ENCODE measurements at places on chromosomes 2 and 18.

DNA sequence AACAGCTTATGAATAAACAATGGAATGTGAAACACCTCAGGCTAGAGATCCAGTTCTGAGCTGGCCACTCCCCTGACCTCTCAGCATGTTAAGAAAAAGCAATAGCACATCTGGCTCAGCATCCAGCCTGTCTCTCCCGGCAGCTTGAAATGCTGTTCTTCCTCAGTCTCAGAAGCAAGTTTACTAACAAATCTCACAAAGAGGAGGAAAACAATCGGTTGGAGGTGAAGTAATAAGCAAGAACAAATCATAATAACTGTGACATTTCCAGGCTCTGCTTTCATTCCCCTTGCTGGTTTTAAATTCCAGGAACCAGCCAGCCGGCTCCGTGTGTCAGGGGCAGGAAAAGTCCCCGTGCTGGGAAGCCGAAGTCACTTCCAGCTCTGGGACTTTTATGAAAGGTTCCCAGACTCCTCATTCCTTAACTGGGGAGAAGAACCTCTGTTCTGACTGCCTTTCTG, 133.9 kb upstream of the ARL4C start:
- DNase-seq, result no peak

DNA sequence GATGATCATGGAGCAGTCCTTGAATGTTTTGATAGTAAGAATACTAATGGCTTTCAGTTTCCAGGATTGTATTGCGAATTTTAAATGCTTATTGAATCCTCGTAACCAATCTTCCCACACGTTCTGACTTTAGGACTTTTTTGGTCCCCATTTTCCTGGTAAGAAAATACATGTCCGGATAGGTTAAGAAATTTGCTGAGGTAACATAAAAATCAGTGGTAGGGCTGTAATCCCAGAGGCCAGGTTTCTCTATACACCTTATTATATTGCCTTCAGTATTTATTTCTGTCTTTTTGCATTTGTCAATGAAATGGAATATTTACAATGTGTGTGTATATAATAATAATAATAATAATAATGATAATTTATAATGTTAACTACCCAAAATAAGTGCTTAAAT, 603.2 kb downstream of the TMEM182 start:
- DNase-seq, result no peak

DNA sequence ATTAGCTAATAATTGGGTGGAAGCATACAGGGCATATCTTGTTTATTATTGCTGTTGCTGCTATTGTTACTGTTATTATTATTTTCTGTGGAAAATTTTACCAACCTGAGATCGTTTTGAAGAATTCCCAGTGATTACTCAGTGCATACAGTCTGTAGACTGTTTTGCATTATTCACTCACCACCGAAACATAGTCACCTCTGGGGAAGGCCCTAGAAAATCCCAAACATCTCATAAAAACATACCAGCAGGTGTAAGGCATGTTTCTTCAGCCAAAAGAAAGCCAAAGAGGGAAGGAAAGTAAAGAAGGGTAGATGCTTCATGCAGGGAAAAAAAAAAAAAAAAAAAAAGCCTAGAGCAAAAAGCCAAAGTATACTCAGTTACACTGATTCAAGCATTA, 647.7 kb downstream of the BCL11A start:
- no peak for DNase-seq

GRCh38 chr2:36027616-36028015, 328.0 kb upstream of the CRIM1 start:
- no peak for DNase-seq

- DNase-seq, result no peak
These were observed 226.9 kb downstream of the VAPA start for GRCh38 chr18:10140461-10141282.

- peak; percentile 93 for DNase-seq
These were observed at the start of gene HJURP for GRCh38 chr2:233854241-233854981. TSS of gene HJURP (minus strand) at chr2:233854535. CDS start at chr2:233854500, 35 bp downstream.

- DNase-seq, result peak; percentile 71
These were observed 41.1 kb downstream of the NHEJ1 start for GRCh38 chr2:219119422-219120043.

DNA sequence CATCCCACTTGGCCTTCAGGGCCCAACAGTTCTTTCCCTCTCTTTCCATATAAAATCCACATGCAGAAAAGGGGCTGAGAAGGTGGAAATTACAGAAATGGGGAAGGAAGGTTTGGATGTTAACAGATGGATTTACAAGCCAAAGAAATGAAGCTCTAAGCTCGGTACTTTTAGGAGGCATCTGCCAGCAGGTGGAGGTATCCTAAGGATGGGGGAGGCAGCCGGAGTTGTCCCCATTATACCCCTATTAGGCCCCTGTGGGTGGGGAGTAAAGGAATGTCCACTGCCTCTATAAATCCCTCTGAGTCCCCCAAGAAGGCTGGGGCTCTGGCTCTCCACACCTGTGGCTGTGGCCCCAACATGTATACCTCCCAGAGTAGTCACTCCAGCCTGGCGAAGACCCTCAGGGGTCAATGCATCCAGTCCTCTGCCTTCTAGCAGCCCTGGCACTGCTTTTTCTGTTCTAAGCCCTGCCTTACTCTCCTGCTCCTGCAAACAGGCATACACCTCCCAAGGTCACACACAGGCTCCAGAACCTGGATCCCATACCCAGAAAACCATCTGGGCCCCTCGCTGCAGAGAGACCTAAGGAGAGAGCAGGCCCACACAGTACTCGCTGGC, 1.2 kb downstream of the FBXO41 start:
- DNase-seq, result no peak

DNA sequence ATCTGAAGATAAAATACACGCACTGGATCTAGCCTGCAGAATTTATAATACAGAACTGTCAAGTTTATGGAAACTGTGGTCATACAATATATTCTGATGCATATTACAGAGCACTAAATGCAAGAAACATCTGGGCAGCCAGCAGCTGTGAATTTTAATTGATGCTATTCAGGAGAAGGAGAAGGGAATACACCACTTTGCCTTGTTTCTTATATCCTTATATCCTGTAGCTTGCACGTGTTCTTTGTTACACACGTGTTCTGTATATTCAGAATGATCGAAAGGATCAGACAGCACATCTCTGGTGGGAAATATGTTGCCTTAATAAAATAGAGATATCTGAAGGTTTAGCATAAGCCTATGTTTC, 335.8 kb downstream of the AGPS start:
- DNase-seq, result no peak

- no peak for DNase-seq
These were observed 1579.3 kb downstream of the SUCLG1 start for GRCh38 chr2:82879803-82880202.

- no peak for DNase-seq
These were observed 443 bp downstream of the MC4R start for GRCh38 chr18:60372132-60372531.

- no peak for DNase-seq
These were observed 10.6 kb downstream of the CXCR4 start for GRCh38 chr2:136107051-136108033.

GRCh38 chr2:142586693-142587580, 290.5 kb upstream of the KYNU start:
- DNase-seq, result no peak

DNA sequence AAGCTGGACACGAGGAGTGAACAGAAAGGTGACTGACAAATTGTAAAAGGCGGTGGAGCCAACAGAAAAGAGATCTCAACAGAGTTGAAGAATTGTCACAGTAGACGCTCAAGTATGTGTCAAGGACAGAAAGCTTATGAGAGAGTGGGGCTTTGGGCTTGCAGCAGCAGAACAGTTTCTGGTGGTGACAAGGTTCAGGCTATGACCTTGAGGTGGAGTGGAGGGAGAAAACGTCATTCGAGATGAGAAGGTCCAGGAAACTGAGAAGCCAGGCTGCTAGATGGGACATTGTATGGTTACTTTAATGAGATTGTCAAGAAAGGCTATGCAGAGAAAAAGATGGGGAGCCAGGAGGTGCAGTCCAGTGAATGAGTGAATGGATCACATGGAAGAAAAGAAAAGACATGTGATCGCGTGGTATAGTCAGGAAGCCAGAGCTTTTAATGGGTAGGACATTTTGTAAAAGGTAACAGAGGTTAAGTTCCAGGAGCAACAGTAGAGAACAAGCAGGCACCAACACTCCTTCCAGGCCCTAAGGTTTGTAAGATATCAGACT, 91.1 kb upstream of the EPC2 start:
- DNase-seq, result no peak

GRCh38 chr2:120794716-120795115, 59.0 kb downstream of the GLI2 start:
- no peak for DNase-seq

DNA sequence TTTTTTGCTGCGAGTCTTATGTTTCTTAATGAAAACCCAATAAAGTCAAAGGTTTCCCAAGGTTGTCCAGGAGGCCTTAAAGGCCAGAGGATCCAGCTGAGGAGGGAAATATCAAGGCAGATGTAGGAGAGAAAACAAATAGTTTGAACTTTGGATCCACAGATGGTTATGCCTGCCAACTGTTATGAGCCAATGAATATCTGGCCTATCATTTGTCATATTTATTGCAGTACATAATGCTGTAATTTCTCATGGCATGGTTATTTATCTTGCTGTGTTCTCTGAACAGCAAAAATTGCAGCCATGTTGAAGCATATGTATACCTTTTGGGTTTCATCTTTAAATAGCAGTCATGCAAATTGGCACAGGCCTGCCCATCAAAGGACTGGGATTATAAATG, 38.2 kb upstream of the CAVIN2 start:
- no peak for DNase-seq

- DNase-seq, result no peak
These were observed 471.1 kb downstream of the CCDC85A start for GRCh38 chr2:56654936-56655335.

DNA sequence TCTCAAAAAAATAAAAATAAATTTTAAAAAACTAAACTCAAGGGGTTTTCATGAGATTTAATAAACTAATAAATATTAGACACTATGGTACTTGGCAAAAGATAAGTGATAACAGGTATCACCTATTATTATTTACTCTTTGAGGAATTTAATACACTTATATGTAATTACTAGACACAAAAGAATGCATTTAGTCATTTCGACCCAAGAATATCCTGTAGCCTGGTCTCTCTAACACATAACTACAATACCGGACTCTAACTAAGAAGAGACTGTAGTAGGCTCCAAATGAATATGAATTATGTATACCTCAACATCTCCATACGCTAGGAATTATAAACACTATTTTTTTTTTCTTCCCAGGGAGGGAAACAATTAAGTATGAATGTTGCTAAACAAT, 850.7 kb downstream of the CPS1 start:
- no peak for DNase-seq

DNA sequence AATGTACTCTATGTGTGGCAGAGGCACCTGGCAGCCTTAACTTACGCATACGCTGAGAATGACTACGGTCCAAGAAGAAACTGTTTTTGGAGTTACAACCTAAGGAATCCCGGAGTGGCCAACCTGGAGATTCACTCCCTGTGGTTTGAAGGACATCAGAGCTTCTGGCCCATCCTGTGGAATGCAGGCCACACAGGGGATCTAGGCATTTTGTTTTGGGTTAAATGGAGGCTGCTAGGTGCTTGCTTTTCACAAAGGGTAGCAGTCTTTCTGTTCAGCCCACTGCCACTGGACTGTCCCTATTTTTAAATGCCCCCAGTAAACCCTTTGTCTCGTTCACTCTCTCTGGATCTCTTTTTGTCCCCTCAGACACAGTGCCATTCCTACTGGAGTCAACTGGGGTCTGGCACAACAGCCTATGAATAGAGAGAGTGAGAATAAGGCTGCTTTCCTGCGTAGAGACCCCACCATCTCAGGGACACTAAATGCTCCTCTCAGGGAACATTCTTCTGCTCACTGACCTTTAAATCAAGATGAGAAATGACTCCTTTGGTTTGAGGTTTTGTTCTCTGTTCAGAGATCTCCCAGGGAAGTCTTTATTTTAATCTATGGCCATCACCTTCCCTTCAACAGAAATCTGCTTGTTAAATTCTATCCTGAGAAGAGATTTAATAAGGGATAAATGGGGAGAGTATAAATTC, 124.9 kb downstream of the B3GNT2 start:
- DNase-seq, result no peak

DNA sequence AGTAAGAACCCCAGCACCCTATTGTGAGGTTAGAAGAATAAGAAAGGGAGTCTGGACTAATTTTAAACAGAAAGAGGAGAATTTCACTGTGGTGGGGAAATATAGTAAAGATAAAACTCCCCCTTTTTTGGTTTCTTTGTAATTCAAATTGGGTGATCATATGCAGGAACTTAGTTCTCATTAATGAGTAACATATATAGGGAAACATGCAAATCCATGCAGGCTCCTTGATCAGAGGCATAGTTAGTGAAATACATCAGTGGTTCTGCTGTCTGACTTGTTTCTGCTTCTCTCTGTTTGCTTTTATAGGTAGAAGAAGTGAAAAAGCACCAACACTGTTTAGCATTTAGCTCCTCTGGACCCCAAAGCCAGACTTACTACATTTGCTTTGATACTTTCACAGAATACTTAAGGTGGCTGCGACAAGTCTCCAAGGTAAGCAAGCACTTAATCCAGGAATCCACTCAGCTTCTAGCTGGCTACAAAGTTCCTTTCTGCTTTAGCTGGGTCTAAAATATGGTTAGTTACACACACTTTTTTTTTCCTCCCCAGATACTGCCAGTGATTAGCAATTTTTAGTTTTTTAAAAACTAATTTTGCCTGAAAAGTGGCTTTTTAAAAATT, 123.2 kb downstream of the PHLPP1 start:
- no peak for DNase-seq

DNA sequence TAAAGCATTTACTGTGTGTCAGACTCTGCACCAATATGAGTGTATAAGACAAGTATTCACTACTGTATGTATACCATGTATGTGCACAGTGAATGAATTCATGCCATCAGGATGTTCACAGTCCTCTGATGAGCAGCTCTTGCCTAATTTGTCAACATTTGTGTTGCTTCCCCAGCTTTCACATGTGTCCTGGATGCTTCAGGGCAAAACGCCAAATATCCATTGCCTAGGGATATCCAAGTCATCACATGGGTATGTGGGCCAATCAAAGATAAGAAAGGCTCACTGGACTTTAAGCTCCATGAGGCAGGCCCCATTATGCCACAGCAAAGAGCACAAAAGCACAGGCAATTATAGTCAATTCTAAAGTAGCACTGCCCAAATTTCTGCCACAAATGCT, 134.2 kb upstream of the CHAC2 start:
- DNase-seq, result no peak

- DNase-seq, result no peak
These were observed 5.1 kb upstream of the TTR start for GRCh38 chr18:31586616-31587015.

DNA sequence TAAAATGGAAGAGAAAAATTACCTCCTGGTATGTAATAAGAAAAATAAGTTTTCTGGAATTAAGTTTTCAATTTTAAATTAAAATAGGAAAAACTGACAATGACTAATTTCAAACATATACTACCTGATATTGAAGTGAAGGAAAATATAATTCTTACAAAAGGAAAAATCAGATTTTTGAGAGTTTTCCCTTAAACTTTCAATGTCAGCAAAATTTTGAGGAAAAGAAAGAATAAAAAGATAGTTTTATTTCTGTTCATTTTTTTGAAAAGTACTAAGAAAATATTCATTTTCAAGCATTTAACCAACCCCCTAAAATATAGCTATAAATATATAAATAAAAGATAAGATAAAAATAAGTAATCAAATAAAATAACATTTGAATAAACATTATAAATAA, 87.1 kb downstream of the TMX3 start:
- no peak for DNase-seq

All from left cardiac atrium (tissue), 4 donors.